IPS DF 19.7 (cell line): ENCODE measurements at places on chromosomes 4 and X.

DNA sequence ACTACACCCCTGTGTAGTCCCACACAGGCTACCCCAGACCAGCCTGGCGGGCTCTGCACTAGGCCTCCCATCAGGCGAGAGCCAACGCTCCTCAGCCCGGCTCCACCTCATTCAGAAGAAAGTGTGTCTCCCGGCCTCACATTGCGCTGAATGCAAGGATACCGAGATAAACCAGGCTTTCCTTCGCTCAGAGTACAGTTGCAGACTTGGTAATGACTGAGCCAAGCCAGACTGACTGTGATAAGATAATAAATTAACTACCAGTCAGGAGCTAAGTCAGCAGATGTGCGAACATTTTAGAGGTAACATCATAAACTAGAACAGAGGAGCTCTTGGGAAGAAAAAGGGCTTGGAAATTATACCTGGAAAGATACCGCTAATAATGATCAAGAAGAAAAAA, 397.6 kb downstream of the TRIML1 start:
- DNase-seq: no peak

DNA sequence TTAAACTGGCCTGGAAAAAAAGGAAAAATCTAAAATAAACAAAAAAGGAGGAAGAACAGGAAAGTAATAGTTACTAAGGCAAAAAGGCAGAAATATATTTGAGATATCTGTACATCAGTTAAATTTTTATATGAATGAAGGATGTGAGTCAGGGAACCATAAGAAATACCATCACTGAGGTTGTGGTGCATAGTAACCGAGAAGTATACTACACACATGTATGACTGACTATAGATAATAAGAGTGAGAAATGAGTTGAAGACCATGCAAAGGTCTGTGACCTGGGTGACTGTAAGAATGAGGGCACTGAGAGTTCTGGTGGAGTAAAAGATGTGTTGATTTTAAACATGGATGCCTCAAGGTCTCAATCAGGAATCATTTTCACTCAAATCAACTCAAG, 220.6 kb upstream of the FAM241A start:
- DNase-seq: no peak

- DNase-seq: no peak
Observed at GRCh38 chr4:165461159-165461821, 82.5 kb downstream of the CPE start.

- no peak for DNase-seq
Observed at GRCh38 chrX:110310000-110310790, 7.7 kb downstream of the AMMECR1 start.

DNA sequence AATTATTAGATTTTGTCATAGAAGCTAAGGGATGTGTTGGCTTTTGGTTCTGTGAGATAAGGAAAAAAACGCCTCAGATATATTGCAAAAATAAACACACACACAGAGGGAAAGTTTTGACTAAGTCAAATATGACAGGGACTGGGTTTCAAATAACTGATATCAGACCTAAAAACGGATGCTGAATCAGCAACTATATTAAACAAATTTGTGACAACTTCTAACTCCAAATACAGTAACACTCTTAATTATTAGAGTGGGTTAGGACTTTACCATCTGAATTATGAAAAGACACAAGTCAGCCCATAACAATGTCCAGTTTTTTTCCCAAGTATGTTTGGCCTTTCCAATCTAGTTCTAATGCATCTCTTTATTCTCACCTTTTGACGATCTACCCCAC, 2693.1 kb downstream of the ARAP2 start:
- DNase-seq: no peak

DNA sequence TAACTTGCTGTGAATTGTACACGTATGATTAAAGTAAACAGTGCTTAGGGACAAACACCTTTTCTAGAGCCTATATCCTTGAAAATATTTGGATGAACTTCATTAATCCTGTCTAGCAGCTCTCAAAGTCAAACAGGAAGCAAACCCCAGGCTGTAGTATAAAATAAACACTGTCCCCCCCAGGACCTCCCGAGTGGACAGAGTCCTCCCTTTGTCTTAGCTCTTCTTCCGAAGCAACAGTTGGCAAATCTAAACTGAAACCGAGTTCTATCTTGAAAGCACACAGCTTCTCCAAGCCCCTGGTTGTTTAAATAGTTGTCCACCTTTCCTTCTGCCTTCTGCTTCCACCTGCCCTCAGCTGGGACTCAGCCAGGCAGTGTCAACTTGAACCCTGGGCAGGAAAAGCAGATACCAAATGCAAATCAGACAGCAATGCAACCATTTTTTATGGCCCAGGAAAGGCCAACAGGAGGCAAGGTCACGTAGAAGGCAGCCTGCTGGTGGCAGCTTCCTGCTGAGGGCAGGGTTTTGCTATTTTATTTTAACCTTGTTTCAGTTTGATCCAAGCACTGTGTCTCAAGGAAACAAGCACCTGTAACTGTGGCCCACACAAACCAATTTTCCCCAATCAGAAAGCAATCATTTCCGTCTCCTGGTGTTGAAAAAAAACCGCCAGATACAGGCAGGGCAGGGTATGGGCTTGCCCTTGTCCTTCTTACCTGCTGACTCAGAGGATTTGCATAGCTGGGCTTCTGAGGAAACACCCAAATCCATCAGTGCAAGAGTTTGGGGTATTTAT, 110.3 kb upstream of the KIT start:
- no peak for DNase-seq

DNA sequence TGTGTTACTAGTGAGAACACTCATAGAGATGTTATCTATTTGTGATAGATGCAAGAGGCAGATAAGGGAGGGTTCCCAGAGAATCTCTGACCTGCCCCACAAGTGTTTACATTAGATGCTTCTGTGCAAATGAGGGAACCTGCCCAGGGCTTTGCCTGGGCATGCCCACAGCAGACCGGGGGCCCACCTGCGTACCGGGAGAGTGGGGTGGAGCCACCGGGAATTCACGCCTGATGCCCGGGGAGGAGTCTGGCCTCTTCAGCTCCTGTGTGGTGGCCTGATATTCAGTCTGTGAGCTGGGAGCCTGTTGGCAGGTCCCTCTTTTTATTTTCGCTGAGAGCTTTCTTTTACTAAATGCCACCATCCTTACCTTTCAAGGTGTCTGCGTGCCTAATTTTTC, 155.7 kb downstream of the SNCA start:
- peak; percentile 64 for DNase-seq

DNA sequence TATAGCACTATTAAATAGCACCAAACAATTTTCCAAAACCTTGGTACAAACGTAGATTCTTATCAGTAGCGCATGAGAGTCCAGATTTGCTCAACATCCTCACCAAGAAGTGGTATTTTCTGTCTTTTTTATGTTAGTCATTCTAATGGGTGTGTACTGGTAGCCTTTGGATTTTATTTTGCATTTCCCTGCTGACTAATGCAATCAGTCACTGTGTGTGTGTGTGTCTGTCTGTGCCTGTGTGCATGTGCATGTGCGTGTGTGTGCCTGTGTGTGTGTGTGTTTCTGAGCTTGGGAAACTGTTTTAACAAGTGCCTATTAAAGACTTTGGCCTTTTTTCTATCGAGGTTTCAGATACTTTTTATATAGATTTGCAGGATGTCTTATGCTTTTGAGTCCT, 82.2 kb upstream of the MAGEA10 start:
- no peak for DNase-seq

DNA sequence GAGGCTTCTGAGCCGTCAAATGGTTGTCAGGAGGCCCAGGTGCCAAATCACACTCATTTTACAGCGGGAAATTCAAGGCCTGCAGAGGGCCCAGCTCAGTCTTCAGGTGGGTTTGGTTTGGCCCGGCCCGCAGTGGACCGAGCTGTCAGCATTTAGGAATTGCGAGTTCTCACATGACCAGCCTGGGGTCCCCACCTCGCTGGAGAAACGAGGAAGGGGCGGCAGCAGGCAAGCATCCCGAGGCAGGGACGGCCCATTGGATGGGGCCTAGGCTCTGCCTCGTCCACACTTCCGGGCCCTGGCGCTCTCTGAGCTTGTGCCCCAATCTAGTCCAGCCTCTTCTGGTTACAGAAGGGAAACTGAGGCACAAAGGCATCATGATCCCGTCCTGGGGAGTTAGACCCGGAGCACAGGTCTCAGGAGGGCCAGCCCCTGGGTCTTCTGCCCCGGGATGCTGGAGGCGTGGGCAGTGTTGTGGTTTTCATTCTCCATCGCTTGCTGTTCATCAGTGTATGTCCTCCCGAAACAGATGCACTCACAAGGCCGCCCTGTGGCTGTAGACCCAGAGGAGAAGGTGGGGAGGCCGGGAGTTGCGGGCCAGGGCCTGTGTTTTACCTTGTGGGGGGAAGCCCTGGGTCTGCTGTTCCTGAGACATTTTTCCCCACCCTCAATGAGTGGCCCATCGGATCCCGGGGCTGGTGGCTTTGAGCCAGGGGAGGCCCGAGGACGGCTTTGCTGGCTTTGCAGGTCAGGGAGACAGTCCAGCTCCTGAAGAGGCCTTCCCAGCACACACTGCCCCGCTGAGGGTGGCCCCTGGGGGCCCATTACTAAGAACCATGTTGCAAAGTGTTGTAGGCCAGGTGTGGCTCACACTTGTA, 8.9 kb downstream of the PSAPL1 start:
- DNase-seq: no peak

DNA sequence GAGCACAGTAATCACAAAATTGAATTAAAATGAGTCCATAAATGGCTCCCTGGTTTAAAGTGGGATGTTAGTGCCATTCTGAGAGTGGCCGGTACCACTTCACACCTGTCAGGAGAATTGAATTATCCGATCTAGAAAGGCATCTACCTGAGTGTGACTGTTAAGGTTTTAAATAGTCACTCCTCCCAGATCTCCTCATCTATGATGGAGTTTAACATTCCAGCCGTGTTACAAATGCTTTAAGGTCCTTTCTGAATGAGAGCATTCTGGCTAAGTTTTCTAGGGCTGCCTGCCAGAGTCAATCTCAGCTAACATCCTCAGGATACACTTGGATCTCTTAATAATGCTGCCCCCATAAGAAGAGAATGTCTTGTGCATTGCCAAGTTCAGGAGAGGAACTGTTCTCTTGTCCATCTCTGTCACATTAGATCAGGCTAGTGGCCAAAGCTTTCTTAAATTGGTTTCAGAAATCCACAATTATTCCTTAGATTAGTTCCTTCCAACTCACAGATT, 231.1 kb downstream of the SLC39A8 start:
- DNase-seq: no peak

DNA sequence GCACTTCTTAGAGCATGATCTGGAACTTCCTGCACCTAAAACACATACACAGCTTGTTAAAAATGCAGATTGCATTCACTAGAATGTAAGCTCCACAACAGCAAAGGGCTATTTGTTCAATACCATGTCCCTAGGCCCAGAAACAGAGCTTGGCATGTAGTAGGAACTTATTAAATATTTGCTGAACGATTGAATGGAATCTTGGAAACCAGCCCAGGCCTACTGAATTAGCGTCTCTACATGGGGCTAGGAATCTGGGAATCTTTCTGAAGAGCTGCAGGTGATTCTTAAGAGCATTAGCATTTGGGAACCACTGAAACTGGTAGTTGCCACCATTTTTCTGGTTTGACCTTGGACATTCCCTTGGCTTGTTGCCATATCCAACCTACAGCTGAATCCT, 234.1 kb downstream of the STIM2 start:
- no peak for DNase-seq

DNA sequence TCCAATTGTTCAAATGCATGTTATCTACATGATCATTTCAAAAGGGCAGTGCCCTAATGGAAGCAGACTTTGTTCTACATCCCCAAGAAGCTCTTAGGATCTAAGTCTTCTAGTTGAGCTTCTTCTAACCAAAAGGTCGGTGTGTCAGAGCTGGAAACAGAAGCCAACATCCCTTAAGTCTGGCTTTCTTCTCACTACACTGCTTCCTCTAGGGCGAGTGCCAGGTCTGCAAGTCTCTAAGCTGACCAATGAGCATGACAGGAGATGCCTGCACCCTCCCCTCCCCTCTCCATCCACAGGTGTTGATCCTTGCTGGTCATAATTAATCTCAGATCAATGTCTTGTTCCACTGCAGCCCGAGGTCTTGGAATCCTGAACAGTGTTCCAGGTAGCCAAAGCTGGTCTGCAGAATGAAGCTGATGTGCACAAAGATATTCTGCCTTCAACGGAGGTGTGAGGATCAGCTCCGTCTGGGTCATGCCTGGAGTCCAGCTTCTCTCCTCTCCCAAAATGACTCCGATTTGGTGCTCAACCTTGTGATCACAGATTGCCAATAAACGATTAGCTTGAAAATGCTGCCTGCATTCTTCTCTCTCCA, 44.1 kb downstream of the WDR1 start:
- no peak for DNase-seq

- DNase-seq: peak; percentile 35
Observed at GRCh38 chrX:148290041-148290440, 210.4 kb upstream of the AFF2 start.

DNA sequence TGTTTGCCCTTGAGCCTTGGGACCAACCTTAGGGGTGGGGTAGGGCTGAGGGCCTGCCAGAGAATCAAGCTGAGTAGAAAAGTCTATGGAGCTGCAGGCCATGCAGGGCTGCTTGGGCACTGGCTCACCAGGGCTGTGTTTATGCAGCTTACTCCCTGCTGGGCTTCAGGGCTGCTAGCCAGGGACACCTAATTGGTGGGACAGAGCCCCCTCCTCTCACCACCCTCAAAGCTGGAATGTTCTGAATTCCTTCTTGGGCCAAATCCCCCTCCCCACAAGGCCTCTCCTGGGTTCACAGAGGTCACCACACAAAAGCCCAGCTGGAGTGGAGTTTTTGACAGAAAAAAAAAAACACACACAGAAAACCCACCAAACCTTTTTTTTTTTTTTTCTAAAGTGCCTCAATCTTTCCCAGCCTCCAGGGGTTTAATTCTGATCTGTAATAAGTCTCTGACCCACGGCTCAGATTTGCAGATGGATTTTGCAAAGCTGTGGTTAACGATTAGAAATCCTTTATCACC, at the start of gene CLDN2:
Gene CLDN2, plus strand, starts transcription at position 471 of the 521 bp plus-strand sequence. CDS start 7,827 bp downstream, outside the sequence.
- peak; percentile 30 for DNase-seq

- no peak for DNase-seq
Observed at GRCh38 chr4:119939071-119939995, 127.3 kb downstream of the MAD2L1 start.

DNA sequence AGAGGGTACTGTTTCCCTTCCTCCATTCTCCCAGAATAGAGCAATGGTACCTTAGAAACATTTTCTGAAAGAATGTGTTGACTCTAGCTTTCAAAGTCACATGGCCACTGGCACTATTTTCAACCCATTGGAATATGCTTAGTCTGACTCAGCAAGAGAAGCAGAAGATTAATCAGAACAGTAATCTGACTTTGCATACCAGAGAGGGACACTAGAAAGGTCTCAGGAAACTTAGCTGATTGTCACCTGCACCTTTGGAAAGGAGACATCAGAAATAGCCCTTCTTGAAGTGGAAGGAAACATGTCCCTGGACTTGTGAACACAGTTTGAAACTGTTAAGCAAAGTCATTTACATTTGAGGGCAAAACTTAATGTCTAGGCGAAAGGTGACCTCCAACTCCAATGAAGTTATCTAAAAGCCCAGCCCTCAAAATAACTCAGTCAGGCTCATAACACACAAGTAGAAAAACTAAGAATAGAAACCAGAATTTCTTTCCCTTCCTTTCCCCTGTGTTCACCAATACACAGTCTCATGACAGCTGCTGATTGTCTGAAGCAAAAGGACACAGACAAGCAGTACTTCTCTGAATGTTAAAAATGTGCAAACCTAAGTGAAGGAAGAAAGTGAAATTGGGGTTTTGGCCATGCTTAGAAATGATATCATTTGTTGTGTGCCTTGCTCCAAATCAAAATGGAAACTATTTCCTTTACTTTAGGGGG, 270.8 kb downstream of the GRIA3 start:
- DNase-seq: no peak
